K562 (cell line): ENCODE measurements at places on chromosomes 7 and 10. TPM values are rescaled to one million over a fixed set of nuclear protein-coding genes. Genes with fewer than 3 reads are reported as not detected.

The OLAH gene
- not detected in 2 replicates for total RNA-seq

DNA sequence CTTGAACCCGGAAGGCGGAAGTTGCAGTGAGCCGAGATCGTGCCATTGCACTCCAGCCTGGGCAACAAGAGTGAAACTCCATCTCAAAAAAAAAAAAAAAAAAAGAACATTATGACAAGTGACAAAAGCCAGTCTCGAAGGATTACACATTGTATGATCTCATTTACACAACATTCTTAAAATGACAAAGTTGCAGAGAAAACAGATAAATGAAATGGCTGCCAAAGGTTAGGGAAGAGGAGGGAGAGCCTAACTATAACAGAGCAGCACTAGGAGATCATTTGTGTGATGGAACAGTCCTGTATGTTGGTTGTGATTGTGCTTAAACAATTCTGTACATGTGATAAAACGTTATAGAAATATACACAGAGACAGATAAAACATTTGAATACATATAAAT, 16.2 kb upstream of the CPVL start:
- no peak for DNase-seq

- DNase-seq: no peak
Measured at GRCh38 chr10:22479419-22479818, 134.1 kb downstream of the SPAG6 start.

DNA sequence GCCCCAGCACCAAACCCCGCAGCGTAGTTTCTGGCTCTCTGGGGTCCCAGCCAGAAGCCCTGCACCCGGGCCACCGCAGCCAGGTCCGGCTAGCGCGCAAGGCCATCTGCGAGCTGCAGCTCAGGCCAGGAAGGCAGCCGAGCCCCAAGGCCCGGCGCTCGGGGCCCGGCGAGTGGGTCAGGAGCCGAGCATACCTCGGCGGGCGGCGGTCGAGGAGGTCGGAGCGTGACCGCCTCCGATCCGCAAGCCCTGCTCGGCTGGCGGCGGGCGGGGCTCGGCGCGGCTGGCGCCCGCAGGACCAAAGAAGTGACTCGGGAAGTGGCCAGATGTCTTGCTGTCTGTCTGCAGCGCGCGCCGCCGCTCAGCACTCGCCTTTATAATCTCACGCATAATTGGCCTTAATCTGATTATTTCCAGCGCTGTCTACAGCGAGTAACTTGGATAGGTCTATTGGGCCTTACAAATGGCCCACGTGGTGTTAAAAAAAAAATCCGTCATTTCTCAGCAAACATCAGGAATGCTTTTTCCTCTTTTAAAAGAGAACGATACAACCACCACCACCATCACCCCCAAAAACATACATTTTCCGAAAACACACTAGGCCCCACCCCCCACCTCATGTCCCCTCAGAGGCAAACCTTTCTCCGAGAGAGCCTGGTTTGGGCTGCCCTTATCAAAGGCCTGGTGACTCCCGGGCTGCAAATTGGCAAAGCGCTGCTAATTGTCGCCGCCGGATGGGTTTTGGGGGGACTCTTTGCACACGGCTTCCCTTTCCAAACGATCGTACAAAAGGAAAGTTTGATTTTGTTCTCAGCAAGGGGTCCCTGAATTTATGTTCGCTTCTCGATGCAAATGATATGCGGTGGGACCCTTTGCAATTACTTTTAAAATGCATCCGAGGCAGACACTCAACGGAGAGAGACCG, at the start of gene DRGX:
TSS of gene DRGX (minus strand) at position 349 of the 925 bp plus-strand sequence. CDS start 649 bp downstream, outside the sequence.
- no peak for DNase-seq

The FRA10AC1 gene
- 9.3 and 9.9 TPM in 2 replicates for total RNA-seq

The SORCS3 gene
- total RNA-seq: not detected in 2 replicates

GRCh38 chr7:8206956-8207355, 55.0 kb downstream of the ICA1 start:
- no peak for DNase-seq

GRCh38 chr7:85716353-85716752, 529.5 kb upstream of the SEMA3D start:
- no peak for DNase-seq

The MLXIPL gene
- total RNA-seq: 10.2 and 11.8 TPM in 2 replicates

- no peak for DNase-seq
Measured at GRCh38 chr10:6213908-6214307, 11.2 kb downstream of the PFKFB3 start.

DNA sequence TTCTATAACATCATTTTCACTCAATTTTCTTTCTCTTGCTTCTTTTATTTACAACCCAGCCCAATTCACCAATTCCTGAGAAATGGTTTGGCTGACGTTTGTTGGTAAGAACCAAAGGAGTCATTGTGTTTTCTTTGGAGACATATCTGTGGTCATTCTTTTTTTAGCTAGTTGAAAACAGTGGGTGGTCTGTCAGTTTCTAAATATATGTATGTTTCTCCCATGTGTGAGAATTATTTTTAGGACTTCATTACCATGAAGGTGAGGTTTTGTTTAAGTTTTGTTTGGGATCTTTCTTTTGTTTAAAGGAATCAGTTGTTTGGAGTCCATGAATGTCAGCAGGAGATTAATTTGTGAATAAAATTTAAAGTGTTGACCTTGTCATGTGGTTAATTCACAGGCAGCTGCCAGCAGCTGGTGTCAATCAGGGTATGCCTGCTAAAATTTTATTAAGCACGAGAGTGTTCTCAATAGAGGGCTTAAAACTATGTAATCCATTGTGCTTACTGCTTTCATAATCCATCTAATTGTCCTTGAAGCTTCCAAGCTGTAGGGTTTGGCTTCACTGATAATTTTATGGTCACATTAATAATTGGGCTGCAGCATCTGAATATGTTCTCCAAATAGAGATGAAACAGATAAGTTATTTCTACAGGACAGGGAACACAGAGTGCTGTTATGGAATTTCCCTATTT, 38.7 kb downstream of the INSYN2A start:
- no peak for DNase-seq

The CCDC146 gene
- 0.18 and 0.92 TPM in 2 replicates for total RNA-seq

DNA sequence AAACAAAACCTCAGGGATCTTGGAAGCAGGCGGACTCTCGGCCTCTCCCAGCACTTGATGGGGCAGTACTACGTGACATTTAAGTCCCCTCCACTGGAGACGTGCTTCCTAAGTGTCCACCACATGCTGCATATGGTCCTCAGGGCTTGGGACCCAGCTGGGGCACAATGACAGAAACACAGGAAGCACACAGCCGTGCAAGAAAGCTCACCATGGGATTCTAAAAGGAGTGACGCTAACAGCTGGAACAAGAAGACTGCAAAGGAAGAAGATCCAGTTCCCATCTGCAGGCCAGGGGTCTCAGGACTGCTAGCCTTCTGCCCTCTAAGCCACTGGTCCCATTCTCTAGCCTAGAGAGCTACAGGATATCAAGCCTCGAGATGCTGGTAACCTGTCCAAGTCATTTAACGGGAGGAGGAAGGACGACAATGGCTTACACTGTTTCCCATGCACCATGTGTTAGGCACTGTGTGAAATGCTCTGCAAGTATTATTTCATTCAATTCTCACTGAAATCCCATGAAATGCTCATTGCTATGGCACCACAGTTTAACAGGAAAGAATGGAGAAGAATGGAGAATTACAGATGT, 61.1 kb downstream of the KCNMA1 start:
- DNase-seq: no peak

The ARF5 gene
- 163 and 169 TPM in 2 replicates for total RNA-seq

The NME8 gene
- not detected in 2 replicates for total RNA-seq

DNA sequence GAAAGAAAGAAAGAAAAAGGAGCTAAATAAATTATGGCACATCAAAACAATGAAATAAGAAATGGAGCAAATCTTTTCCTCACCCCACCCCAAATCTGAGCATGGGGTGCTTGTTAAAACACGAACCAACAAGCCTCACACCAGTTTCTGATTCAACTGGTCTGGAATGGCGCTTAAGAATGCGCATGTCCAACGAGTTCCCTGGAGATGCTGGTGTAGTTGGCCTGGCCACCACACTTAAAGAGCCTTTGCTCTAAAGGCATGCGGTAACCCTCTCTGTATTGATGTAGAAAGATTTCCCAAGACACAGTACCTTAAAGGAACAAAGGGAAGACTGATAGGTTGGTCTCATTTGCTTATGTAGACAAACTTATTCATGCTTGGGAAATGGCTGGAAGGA, 49.1 kb upstream of the STEAP1B start:
- DNase-seq: no peak

DNA sequence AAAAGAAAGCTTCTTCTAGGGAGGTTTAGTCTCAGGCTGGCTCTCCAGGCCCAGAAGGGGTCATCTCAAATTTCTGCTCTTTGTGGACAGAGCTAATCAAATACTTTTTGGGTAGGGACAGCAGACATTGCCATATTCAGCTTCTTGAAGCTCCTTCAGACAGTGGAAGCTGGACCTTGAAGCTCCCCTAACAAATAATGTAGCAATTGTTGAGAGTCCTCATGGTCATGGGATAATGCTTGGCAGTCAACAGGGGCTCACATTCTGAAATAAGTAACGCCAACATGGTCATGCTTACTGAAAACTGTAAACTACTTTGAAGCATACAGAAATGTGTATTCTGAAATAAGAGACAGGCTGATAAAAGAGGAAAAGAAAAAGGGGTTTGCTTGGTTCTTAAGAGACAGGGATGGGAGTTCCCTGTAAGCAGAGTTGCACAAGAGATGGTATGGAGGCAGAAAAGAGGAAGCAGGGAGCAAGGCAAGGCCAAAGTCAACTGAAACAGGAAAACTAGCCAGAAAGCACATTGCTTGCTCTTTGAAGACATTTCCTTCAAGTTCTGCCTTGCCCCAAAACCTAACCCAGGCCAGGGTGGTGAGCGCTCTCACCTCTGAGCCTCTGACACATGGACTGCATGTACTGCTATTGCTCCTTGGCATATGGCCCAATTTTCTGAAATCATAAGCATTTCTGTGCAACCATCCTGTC, 53.1 kb upstream of the KMT2E start:
- no peak for DNase-seq
